Hepatocyte (in vitro differentiated cells): ENCODE measurements at places on chromosomes 2 and 18. TPM values are rescaled to one million over a fixed set of nuclear protein-coding genes. Genes with fewer than 3 reads are reported as not detected.

DNA sequence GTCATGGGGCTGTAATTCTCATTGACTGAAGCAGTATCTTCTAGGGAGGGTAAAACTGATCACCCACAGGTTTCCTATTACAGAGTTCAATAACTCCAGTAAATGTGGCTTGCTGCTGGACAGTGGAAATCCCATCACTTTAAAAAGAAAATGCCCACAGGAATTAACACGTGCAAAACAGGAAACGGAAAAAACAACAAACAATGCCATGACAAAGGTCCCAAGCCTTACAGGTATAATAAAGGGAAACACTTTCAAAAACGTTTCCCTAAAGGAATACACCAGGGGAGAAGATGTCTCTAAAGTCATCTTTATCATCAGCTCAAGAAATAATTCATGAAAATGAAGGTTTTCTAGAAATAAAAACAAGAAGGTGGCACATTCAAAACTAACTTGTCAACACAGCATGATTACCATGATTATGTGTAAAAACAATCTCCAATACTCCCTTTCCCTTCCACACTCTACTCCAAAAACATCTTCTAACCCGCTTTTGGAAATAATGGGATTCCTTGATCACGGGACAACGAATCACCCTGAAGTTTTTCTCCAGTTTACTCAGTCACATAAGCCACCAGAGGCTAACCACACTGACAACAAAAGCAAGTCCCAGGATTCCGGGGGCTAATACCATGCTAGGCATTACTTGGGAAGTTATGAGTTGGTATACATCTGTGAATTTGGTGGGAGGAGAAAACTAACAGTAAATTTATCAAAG lies 167.9 kb downstream of the TCF4 start:
- no peak overlapping the region for H3K27ac ChIP-seq
- H3K27me3 ChIP-seq, result no peaks in the 10 kb centered on the region
- no peak for DNase-seq
- H3K36me3 ChIP-seq, result no peaks in the 10 kb centered on the region
- H3K4me1 ChIP-seq, result peaks cover 14% of the 10 kb centered on the region

RASGRP3 gene
- total RNA-seq, result 5.9 and 8.6 TPM in 2 replicates

GRCh38 chr2:212392043-212392442 lies 146.6 kb downstream of the ERBB4 start:
- no peaks in the 10 kb centered on the region for H3K27me3 ChIP-seq
- no peak overlapping the region for H3K27ac ChIP-seq
- H3K36me3 ChIP-seq, result no peaks in the 10 kb centered on the region
- H3K4me1 ChIP-seq, result no peaks in the 10 kb centered on the region

SNORC gene
- total RNA-seq, result 1.4 and 2.2 TPM in 2 replicates

- H3K27ac ChIP-seq, result no peak overlapping the region
- H3K4me3 ChIP-seq, result no peak overlapping the region
- no peaks in the 10 kb centered on the region for H3K36me3 ChIP-seq
- H3K4me1 ChIP-seq, result no peaks in the 10 kb centered on the region
Observed at GRCh38 chr2:113000436-113000835, 4.8 kb upstream of the IL36A start.
